H1 (cell line): ENCODE measurements at places on chromosomes 5 and 9.

DNA sequence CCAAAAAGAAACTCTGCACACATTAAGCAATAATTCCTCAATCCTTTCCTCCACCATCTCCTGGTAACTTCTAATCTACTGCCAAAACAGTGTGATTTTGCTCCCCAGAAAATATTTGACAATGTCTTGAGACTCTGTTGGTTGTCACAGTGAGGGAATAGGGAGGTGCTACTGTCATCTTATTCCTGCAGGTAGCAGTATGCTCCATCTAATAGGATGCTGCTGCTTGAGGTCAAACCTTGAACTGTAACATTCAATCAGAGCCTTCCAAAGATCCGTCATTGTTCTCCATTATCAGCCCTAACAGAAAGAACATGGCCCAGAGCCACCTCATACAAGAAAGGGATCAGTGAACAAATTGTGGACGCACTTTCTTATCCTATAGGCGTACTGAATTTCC lies 514.7 kb upstream of the GRIN3A start:
- no peak overlapping the region for H3K4me3 ChIP-seq
- no peak for DNase-seq
- no peaks in the 10 kb centered on the region for H3K36me3 ChIP-seq
- no peaks in the 10 kb centered on the region for H3K4me1 ChIP-seq
- no peak overlapping the region for H3K27ac ChIP-seq

DNA sequence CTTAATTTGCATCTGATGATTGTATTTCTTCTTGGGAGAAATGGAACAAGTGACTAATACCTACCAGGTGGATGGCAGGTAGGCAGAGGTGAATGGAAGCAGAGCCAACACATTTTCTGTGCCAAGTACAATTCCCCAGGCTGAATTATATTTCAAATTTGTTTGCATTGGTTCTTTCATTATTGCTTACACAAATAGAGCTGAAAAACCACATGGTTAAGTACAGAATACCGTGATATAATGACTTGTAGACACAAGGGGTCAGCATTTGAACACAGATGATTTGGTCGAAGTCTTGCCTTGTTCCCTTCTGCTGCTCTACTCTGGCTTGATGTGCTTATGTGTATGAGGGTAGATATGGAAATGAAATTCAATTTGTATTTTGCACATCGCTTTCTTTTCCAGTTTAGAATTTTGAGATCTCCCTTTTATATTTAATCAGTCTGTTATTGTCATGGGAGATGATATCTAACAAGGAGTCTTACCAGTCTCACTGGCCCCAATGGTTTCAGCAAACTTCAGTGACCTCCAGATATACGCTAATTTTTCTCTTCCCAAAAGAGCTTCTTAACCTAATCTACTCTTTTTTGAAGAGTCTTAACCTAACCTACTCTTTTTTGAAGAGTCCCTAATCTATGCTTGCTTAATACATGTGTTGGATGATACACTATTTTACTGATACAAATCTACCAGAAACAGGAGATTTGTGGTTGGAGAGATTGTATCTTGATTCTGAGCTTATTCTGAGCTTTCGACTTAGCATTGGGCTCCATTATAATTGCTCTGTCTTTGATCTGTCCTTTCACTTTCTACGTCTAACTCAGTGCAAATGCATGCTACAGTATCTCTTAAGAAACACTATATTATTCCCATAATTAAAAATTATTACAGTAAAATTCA lies 88.1 kb downstream of the PCSK1 start:
- no peaks in the 10 kb centered on the region for H3K4me1 ChIP-seq
- H3K27ac ChIP-seq, result no peak overlapping the region
- no peaks in the 10 kb centered on the region for H3K27me3 ChIP-seq
- no peak overlapping the region for H3K4me3 ChIP-seq
- H3K36me3 ChIP-seq, result no peaks in the 10 kb centered on the region
- no peak for DNase-seq

GRCh38 chr9:38390851-38391250 lies 1.7 kb upstream of the ALDH1B1 start:
- H3K27ac ChIP-seq, result no peak overlapping the region
- peaks cover 7% of the 10 kb centered on the region; the same call in 1 of the 2 replicates for H3K27me3 ChIP-seq
- H3K36me3 ChIP-seq, result peaks cover 2% of the 10 kb centered on the region
- no peak for DNase-seq
- no peaks in the 10 kb centered on the region for H3K4me1 ChIP-seq

- no peak for DNase-seq
- H3K4me3 ChIP-seq, result no peak overlapping the region
- H3K27me3 ChIP-seq, result no peaks in the 10 kb centered on the region
Observed at GRCh38 chr9:7489036-7489435, 310.5 kb downstream of the DMAC1 start.

DNA sequence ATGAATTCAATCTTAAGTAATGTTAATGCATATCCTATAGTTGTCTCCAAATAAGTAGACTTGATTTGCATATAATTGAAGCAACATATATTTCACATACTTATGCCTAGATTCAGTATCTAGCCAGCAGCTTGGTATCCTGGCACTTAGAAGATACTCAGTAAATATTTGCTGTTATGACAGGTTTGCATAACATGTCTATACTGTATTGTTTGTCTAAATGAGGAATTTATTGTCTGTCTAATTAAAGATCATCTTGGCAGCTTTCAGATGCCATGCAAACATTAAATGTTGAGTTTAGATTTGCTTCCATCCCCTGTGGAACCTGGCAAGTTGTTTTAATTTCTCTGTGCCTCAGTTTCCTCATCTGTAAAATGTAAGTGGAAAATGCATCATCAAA lies 9.4 kb downstream of the IQGAP2 start:
- H3K27me3 ChIP-seq, result no peaks in the 10 kb centered on the region
- H3K36me3 ChIP-seq, result no peaks in the 10 kb centered on the region
- DNase-seq, result no peak
- no peak overlapping the region for H3K4me3 ChIP-seq
- no peaks in the 10 kb centered on the region for H3K4me1 ChIP-seq

DNA sequence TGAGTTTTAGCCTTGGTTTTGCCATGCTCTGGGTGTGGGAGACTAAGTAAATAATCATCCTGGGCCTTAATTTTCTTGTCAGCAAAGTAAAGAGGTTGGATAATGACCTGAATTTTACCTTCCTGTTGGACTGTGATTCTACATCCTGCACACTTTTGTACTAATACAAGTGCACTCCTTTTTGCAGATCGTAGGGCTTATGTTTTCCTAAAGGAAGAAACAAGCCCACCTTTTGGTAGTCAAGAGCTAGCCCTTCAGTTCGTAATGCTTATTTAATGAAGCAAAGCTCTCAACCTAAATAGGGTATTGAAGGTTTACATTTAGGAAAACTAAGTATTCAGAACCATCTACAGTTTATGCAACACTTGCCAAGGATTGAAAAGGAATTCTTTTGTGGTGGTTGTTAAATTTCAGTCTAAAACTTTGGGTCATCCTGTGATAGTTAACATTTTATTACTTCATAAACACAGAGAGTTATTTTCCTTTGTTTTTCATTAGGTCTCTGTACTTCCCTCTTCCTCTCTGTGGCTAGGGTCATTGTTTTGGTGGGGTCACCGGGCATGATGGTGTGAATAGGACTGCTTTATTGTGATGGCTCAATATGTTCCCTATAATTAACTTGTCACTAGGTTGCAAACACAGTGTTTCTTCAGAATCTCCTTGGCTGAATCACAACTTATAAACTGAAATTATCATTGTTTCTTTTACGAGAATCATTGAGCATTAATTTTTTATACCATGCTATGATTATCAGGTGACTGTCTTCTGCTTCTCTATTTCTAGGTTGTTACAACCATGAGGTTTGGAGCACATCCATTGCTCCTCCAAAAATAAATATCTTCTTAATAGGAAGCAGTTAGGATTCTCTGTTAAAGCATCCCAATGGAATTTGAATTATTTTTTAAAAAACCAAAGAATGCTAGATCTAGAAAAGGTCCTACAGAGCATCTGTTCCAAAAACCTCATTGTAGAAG lies 28.5 kb downstream of the SPINK5 start:
- DNase-seq, result no peak
- H3K36me3 ChIP-seq, result peaks cover 2% of the 10 kb centered on the region; the same call in 1 of the 2 replicates
- H3K4me3 ChIP-seq, result no peak overlapping the region
- H3K27ac ChIP-seq, result no peak overlapping the region
- H3K4me1 ChIP-seq, result no peaks in the 10 kb centered on the region
